Bronchial epithelial cell (primary cell): ENCODE measurements at places on chromosomes 2 and 18.

DNA sequence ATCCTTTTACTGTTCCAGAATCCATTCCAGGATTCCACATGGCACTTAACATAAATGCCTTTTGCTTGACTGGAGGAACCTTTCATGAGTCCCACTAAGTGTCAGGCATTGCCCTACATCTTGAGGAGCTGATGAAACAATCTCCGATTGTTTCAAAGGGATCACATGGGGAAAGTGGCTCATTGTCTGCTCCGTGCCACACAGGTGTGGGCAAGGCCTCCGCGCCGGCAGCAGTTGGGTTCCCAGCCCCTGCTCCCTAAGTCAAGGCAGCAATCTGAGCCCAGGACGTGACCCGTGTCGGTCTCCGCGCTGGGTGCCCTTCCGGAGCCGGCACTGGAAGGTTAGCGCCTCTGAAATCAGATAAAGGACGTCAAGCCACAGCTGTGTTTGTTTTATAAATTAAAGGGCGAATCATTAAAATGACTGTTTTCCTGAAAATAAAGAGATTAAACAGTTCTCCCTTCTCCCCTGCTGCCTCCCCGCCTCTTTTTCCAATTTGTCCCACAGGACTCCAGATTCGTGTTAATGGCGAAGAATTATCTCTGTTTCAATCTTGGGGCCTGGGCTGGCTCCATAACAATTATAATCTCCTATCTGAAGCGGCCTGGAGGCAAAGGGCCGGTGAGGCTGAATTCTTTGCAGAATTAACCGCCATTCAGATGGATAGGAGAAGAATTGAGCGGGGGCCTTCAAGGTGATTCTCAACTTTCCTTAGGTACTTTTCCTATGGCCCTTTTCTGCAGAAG, 84.3 kb upstream of the FZD7 start:
- DNase-seq = no peak

- DNase-seq = peak; percentile 29
Observed at GRCh38 chr2:189751080-189751658, 11.4 kb downstream of the OSGEPL1 start.

- DNase-seq = peak; percentile 88
Observed at GRCh38 chr2:33215299-33215698, 261.1 kb upstream of the RASGRP3 start.

DNA sequence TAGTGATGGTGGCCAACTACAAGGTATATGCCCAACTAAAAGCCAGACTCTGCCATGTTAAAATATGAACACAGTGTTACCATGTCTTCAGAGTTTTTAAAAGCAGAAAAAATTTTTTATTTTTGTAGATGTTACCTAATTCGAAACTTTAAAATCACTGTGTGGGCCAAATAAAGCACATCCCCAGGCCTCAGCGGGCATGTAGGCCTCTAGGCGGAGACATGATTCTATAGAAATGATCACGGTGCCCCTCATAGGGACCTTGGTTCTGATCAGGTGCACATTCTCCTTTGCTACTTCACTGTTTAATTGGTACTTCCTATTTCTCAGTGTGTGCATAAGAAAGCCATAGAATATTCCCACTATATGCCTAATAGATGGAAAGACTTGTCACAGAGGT, 349.2 kb downstream of the XIRP2 start:
- DNase-seq = no peak

DNA sequence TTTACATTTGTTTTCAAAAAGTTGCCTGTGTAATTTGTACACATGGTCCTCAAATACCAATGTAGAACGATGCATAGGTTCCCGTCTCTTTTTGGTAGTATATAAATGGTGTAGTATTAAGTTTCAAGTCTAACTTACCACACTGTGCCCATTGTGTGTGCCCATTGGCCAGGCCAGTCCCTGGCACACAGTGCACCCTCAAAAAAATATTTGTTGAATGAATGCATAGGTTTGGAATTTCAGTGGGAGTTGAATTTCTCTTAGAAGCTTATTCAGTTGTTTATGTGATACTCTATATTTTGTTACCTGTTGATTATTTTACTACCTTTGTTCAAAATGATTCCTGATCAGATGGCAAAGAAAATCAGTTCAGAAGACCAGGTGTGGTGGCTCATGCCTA, 30.1 kb downstream of the IDH1 start:
- peak; percentile 71 for DNase-seq
